ENCODE measurements at places on chromosomes 16 and 17.

GRCh38 chr16:67716097-67716496, 3.0 kb downstream of the GFOD2 start:
- DNase-seq: no peak

GRCh38 chr16:9192746-9193145, 101.3 kb downstream of the HAPSTR1 start:
- DNase-seq: no peak

GRCh38 chr16:866252-866896, 65.8 kb upstream of the GNG13 start:
- no peak for DNase-seq

DNA sequence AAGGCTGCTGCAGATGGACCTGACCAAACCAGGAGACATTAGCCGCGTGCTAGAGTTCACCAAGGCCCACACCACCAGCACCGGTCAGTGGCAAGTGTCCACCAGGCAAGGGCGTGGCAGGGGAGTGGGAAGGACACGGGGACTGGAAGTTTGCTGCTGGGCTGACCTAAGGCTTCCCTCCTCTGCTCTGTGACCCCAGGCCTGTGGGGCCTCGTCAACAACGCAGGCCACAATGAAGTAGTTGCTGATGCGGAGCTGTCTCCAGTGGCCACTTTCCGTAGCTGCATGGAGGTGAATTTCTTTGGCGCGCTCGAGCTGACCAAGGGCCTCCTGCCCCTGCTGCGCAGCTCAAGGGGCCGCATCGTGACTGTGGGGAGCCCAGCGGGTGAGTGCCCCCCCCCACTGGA, 4.8 kb downstream of the HSD11B2 start:
- DNase-seq: no peak

- no peak for DNase-seq
Observed at GRCh38 chr16:64292953-64293352, 828.9 kb downstream of the CDH11 start.

GRCh38 chr16:87681981-87682570, 79.8 kb downstream of the JPH3 start:
- DNase-seq: no peak

DNA sequence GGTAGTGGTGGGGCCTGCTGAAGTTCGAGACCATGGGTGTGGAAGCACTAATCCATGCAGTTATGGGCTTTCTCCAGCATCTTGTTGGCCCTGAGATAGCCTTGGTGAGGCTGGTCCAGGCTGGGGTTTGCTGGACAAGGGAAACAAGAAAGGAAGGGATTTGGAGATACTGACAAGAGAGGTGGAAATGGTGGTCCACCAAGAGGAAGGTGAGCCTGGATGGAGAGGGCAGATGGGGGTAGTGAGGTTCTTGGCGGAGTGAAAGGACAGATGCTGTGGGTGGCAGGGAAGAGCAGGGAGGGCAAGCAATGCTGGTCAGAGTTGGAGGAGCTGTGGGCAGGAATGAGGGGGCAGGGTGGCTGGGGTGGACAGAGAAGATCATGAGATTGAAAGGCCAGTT, 5.5 kb upstream of the SMPD3 start:
- no peak for DNase-seq

GRCh38 chr17:56661906-56662305, 68.4 kb downstream of the NOG start:
- DNase-seq: no peak

- DNase-seq: no peak
Observed at GRCh38 chr16:11916524-11917285, 949 bp upstream of the GSPT1 start.

DNA sequence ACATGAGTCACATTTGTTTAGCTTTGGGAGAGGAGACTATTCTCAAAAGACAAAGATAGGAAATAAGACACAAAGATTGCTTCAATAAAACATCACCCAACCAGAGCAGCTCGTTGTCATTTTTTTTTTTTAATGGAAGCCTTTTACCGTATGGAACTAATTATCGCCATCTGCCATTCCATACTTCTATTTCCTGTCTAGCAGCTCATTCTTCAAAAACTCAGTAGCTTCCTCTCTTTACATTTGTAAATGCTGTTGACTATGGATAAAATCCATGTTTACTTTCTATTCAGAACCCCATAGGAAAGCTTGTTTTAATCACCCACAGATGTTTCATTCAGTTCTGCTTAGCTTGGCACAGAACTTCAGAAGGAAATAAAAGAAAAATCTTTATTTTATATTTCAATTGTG, 110.0 kb upstream of the PSMD7 start:
- DNase-seq: no peak

All from left cardiac atrium (tissue), 4 donors.